DMS79 treated with DMSO at 0.1 percent for 48 hours (cell line): ENCODE measurements at places on chromosomes 7 and 10.
A peak's percentile ranks its signal among the peaks of the same experiment; 100 is the strongest.

- no peak for DNase-seq
Measured at GRCh38 chr10:111392910-111393309, 316.1 kb downstream of the ADRA2A start.

DNA sequence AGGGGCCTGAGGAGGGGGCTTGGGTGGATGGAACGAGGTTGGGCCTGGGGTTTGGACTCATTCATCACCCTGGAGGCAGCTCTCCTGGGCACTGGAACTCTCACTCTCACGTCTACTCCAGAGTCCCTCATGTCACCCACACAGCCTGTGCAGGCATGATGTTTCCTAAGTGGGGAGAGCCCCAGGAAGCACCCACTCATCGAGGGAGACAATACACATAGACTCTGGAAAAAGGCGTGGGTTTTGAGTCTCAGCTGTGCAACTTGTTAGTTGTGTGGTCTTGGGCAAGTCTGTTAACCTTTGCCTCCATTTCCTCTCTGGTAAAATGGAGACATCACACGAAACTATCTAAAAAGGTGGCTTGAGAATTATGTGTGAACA lies 25.9 kb upstream of the RBM20 start:
- DNase-seq: no peak

DNA sequence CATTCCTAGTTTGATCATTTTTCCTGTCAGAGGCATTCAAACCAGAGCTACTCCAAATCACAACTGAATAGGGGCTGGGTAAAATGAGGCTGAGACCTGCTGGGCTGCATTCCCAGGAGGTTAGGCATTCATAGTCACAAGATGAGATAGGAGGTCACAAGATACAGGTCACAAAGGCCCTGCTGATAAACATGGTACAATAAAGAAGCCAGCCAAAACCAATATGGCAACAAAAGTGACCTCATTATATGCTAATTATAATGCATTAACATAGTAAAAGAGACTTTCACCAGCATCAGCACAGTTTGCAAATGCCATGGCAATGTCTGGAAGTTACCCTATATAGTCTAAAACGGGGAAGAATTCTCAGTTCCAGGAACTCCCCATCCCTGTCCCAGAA lies 37.3 kb downstream of the TWIST1 start:
- DNase-seq: no peak

GRCh38 chr10:129659508-129660268 lies 192.6 kb downstream of the MGMT start:
- no peak for DNase-seq

DNA sequence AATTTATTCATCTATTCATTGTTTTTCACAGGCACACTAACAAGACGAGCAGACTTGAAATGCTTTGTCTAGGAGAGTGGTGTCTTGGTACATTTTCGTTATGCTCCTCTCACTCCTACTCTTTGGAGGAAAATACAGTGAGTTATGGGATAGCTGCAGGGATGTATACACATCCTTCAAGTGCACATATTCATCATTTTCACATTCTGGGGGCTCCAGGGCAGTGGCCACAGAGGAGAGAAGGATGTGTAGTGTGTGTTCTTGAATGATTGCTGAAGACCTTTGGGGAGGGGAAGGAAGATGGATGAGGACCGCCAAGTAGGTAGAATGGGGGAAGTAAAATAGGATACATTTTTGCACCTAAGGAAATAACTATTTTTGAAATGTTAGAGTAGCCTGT lies 34.8 kb upstream of the ORC5 start:
- DNase-seq: no peak

DNA sequence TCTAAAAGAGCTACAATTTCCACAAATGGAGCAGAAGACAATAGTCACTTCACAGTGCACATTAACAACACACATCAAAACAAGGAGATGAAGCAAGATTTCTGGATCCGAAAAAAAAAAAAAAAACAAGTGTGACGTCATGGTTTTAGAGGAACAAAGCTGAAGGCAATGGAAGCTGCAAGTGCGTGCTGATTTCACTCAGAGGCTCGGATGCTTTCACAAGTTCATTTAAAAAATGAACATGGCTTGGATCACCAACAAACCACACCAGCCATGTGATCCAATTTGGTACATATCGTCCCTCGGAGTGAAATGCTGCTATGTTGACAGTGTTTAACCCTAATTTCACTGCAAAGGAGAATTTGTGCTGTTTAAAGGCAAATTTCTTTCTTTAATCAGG lies 337.0 kb upstream of the PRKCQ start:
- DNase-seq: no peak

DNA sequence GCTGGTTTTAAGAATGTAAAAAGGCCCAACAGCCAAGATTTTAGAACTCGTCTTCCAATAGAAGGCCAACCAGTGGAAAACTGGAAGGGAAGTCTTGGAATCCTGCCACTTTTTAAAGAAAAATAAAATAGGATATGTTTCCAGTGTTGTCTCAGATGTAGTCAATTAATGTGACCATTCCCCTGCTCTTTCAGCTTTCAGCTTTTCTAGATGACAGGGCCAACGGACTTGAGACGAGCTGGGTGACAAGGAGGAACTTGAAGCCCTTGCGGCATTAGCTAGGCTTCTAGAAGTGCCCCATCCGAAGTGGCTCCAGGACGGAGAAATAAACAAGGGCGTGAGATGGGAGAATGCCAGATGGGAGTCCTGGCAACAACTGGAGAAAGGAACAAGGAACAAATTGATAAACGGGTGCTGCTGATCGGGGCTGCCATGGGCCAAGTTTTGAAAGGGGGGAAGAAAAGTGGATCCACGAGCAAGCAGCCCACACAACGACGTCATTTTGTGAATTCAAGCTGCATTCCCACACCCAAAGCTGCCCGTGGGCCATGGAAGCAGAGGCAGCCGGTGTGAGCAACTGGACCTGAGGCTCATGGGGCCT lies 42.3 kb downstream of the CTBP2 start:
- DNase-seq: no peak

DNA sequence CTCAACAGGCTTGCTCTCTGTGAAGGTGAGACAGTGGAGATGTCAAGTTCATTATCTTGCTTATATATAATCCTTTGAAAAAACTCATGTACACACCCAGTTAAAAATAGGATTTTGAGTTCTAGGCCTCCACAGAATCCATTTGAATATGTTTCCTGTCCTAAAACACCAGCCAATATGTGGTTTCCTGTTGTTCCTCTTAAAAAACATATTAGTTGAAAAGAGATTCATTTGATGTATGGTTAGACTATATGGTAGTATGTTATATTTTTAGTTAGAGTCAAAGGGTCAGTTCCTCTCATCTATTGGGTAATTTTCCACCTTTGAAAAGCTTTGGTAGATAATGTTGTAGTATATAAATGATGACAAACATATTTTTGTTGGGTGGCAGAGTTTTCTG lies 16.0 kb downstream of the PPP1R9A start:
- DNase-seq: no peak

GRCh38 chr7:25628446-25628845 lies 400.2 kb upstream of the NPVF start:
- no peak for DNase-seq

DNA sequence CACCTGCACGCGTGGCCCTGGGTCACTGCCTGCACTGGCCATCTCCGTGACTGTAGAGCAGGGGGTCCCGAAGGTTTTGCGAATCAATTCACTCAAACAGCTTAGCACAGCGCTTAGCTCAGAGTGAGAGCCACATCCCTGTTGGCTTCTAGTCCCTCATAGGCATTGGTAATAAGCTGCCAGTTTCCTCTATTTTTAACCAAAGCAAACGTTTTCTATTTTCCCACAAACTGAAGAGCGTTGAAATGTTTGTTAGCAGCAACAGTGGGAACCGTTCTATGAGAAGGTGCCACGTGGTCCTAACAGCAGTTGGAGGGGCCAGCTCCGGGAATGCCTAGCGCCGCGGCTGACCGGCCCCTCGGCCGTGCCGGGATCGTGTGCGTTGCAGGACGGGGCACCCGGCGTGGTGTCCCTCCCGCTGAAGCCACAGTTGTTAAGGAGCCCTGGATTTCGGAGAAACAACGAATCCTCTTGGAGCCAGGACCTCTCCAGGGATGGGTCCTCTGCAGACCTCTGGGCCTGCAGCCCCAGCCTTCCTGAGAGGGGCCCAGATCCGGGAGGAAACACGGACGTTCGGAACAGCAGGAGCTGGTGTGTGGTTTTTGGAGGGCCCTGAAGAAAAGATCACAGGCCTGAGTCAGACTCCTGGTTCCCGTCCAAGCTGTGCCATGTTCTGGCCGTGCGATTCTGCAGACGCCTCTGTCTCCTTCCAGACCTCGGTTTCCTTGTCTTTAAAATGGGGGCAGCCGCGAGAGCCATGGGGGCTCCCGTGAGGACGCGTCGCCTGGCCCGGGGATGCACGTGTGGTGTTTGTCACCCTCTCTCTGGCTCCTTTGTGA lies 40.3 kb downstream of the FAM20C start:
- DNase-seq: no peak

DNA sequence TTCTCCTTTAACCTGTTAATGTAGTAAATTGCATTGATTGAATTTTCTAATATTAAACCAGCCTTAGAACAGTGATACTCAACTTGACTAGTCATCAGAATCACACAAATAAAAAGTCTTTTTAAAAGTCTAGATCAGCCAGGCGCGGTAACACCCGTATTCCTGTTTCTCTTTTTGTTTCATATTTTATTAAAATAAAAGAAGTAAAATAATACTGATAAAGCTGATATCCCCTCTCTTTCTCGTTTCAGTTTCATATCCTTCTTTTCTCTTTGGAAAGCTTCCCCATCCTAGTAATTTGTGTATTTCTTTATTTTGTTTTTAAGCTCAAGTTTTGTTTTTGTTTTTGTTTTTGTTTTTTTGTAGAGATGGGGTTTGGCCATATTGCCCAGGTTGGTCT lies 9.3 kb downstream of the SMO start:
- no peak for DNase-seq

DNA sequence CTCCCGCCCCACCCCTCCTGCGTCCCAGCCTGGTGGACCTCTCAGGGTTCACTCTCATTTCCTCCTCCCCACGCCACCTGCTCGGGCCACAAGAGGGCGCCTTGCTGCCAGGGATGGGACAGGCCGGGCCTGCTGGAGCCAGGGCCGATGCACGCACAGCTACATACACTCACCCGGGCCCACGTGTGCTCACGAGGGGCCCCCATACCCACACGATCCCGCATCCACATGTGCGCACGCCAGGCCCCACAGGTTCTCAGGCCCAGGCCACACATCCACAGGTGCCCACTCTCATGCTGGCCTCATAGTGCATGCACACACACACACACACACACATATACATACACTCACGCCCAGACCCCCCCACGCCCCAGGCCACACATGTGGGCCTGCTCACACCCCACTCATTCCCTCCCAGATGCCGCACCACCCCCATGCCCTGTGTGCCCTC lies 68.6 kb downstream of the LHPP start:
- DNase-seq: peak; percentile 45

DNA sequence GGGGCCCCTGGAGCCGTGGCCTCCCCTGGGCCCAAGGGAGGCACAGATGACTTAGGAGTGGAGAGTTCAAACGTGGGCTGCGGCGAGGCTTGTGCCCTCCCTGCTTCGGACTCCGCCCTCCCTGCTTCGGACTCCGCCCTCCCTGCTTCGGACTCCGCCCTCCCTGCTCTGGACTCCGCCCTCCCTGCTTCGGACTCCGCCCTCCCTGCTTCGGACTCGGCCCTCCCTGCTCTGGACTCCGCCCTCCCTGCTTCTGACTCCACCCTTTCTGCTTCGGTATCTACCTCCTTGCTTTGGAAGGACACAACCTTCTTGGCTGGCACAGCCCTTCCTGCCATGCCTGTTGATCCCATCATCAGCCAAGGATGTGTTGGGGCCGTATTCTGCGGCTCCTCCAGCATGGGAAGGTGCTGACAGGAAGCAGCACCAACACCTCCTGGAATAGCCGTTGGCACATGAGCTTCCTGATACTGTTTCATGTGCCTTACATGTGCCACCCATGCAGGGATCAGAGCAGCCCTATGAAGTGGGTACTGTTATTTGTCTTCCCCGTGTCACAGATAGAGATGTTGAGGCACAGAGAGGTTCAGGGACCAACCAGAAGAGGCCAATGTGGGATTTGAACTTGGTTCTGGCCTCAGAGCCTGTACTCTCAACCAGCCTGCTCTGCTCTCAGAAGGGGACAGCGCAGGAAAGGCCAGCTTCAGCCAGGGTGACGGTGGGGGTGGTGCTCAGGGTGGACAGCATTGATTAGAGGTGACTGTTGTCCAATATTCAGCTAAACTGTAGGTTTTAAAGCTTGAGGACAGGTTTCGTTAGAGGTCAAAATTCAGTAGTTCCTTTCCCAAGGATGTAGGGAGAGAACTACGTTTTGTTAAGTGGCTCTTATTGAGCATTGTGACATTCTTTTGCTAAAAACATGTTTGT lies 114.5 kb downstream of the NKX6-2 start:
- no peak for DNase-seq

- DNase-seq: no peak
Measured at GRCh38 chr10:3527869-3528268, 257.1 kb downstream of the KLF6 start.

DNA sequence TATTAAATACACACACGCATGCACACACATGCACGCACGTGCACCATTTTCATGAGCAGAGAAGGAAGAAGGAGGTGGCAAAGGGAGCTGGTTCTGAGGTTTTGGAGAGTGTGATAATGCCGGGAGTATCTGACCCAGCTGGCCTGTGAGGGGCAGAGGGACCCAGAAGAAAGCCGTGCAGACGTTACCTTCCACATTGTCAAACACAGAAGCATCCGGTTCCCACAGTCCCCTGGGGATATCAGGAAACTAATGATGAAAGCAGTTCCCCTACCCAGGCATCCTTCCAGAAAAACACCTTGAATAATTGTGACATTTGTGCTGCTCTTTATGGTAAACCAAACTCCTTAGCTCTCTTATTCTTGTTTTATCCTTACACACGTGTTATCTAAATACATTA lies 85.7 kb upstream of the FAM180A start:
- no peak for DNase-seq

DNA sequence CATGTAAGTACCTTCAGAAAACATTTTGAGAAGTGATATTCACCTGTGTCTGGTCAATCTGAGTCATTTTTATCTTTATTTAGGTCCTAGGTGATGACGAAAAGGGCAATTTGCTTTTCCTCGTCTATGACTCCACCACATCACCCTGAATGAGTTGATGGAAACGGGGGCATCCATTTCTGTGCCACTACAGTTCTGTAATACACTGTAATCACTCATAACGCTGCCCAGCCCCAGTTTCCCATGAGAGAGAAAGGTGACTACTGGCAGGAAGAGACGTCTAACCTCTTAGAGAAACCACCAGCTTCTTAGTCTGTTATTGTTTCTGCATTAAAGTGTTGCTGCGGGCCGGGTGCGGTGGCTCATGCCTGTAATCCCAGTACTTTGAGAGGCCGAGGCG lies 205.3 kb upstream of the MKLN1 start:
- DNase-seq: no peak

GRCh38 chr7:138872576-138872975 lies 74.6 kb upstream of the ATP6V0A4 start:
- DNase-seq: no peak

GRCh38 chr7:101804967-101805366 lies 12.5 kb upstream of the CUX1 start:
- DNase-seq: no peak

GRCh38 chr10:126618466-126618865 lies 52.0 kb downstream of the C10orf90 start:
- no peak for DNase-seq

GRCh38 chr7:141702047-141702567 lies at the start of gene DENND11:
Gene DENND11, minus strand, starts transcription at chr7:141702166. Its CDS starts 13 bp downstream, at chr7:141702153.
- DNase-seq: no peak

- no peak for DNase-seq
Measured at GRCh38 chr10:102605712-102606111, 38.6 kb upstream of the TRIM8 start.
